Fibroblast of the conjunctiva (primary cell): ENCODE measurements at places on chromosomes 13 and 19.

GRCh38 chr13:22596171-22596863 lies 584.5 kb upstream of the SGCG start:
- no peak for DNase-seq

GRCh38 chr13:99381766-99382165 lies 74.6 kb upstream of the GPR183 start:
- DNase-seq, result no peak

GRCh38 chr13:26557393-26558073 lies at the start of gene WASF3:
TSS of gene WASF3 (plus strand) at chr13:26557683. CDS start at chr13:26642271, 84,588 bp downstream.
- DNase-seq, result peak; percentile 86

GRCh38 chr13:98141509-98142379 lies 1.1 kb upstream of the FARP1 start:
- no peak for DNase-seq

DNA sequence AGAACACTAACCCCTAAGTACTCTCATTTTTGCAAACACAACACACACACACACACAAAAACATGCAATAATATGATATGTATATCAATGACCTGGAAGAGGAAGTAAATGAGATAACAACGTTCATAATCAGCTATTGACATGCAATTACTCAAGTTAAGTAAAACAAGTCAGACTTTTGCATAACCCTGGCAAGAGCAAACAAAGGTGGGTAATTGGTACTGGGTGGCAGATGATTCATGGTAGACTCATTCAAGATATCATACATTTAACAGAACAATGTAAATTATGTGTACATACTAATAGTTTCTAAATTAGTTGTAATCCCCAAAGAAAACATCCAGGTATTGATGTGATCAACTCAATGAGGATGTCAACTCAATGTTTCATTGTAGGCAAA lies 508.8 kb downstream of the DACH1 start:
- no peak for DNase-seq

DNA sequence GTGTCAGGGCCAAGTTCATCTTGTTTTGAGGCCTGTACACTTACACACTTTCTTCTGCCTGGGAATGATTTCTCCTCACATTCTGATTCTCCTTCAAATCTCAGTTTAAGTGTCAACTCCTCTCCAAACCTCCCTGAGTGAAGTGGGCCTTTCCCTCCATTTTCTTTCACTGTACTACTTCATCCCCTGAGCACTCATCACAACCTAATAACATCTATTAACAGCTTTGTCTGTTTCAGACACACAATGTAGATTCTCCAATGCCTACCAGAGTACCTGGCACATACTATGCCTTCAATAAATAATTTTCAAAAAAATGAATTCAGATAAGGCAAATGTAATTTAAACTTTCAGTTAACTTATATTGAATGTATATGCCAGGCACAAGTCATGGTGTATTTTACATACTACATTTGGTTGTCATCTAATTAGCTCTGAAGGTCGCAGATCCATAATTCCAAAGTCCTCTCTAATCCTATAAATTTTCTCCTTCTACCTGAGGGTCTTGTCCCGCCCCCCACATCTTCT lies 357 bp upstream of the COG6 start:
- no peak for DNase-seq

- DNase-seq, result no peak
Measured at GRCh38 chr13:78589206-78589605, 14.1 kb downstream of the POU4F1 start.

DNA sequence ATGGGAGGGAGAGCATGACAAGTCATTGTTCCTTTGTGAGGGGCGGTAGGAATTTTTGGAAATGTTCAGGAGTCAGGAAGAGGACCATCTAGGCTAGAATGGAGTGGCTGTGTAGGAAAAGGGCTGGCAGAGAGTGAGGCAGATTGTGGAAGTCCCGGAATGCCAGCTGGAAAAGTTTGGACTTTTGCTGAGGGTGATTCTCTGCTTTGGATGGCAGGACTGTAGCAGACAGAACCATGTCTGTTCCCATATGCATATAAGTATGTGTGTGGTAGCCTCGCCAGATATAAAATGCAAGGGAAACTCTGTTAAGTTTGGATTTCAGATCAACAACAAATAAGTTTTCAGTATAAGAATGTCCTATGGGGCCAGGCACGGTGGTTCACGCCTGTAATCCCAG lies 112.1 kb downstream of the DNAJC15 start:
- no peak for DNase-seq

DNA sequence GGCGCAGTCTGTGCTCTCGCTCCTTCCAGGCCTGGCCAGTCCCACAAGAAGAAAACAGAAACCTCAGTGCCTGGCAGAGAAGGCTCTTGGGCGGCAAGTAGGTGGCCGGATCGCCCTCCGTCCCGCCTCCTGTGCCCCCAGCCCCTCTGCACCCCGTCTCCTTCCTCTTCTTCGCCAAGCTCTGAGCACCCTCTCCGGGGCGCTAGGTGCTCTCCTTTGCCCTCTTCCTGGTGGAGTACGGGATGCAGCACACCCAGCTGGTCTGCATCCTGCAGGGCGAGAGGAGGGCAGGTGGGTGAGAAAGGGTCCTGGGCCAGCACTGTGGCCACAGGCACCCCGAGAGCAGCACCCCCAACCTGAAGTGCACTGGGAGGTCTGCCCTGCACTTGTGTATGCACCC lies 17.3 kb downstream of the C13orf46 start:
- DNase-seq, result no peak

DNA sequence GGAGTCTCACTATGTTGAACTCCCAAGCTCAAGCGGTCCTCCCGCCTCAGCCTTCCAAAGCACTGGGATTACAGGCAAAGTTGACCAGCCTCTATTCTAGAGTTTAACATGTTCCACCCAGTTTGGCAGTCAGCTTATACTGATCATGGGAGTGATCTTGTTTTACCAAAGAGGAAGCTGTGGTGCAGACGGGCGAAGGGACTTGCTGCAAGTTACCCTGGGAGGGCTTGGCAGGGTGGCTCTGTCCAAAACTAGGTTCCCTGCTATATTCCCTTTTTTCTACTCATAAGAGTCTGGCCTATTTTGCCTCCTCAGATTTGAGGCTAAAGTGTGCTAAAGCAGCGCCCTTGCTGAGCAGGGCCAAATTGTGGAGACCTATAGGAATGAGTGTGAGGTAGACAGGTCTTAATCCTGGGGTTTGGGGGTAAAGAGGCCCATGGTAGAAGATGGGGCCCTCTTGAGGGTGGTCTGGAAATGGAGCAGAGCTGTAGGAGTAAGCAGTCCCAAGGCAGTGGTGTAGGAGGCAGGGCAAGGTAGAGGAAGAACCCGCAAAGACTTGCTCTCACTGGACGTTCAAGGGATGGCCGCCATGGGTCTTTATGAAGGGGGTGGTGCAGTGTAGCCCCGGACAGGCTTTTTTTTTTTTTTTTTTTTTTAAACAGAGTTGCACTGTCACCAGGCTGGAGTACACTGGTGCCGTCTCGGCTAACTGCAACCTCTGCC lies 3.3 kb downstream of the RPS19 start:
- no peak for DNase-seq

DNA sequence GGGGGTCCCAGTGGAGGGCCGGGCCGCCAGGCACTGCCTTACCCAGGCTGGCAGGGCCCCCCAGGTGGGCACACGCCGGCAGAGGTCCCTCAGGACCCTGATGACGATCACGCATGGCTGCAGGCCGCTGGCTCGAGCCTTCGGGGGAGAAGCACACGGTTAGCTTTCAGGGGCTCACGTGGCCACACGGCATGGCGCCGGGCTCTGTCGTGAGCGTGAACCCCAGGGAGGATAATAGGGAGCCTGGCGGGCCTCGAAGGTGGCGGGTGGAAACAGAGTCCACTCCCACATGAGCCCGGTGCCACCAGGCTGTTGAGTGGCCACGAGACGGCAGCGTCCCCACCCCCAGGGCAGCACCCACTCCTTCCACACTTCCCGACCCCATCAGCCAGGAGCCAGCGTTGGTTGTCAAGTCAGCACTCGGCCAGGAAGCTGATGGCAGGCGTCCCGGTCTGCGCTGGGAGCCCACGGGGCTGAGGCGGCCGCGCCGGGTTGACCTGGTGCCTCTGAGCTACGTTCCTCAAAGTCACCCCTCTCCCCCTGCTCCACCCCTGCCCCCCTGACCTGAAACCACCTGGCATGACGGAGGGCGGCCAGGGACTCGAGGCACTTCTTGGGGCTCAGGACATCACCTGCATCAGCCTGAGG lies 24.7 kb upstream of the MATK start:
- no peak for DNase-seq

DNA sequence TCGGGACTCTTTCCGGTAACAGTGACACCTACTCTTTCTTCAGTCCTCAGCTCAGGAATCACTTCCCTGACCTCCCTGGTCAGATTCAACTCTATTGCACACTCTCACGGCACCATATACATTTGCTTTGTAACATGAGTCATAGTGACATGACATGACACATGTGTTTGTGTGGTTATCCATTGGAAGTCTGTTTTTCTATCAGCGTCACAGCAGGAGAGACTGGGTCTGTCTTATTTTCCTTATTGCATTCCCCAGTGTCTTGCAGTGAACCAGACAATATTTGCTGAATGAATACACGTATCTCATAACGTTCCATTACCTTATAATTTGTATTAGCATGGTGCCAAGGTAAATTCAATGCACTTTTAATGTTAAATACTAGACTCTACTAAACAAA lies 102.0 kb downstream of the DCLK1 start:
- no peak for DNase-seq

DNA sequence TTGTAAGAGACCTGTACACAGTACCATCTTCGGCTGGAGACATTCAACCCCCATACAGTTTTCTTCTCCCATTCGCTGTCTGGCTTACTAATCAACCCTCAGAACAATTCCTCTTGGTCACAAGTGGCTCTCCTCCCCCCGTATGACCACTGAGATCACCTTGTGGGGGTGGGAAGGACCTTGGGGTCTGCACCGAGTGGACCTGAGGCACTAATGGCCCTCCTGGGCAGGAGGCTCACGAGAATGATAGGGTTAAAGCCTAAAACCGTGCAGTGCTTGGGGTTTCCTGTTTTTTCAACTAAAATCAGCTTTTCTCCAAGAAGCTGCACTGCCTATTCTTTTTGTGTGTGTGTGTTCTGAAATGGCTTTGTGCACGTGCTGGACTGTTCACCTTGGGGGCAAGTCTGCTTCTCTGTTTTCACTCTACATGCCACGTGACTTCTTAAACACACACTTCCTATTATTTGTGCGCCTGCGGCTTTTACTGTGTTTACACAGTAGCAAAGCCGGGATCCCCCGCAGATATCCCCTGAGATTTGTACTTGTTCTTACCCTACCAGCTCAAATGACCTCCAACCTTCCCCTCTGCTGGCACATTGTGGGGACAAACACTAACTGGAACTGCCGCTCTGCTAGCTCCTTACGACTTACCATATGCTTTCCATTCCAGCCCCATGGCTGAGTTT lies 12.3 kb downstream of the RBM26 start:
- DNase-seq, result no peak

GRCh38 chr19:51418707-51419106 lies 1.3 kb upstream of the SIGLEC10 start:
- no peak for DNase-seq

DNA sequence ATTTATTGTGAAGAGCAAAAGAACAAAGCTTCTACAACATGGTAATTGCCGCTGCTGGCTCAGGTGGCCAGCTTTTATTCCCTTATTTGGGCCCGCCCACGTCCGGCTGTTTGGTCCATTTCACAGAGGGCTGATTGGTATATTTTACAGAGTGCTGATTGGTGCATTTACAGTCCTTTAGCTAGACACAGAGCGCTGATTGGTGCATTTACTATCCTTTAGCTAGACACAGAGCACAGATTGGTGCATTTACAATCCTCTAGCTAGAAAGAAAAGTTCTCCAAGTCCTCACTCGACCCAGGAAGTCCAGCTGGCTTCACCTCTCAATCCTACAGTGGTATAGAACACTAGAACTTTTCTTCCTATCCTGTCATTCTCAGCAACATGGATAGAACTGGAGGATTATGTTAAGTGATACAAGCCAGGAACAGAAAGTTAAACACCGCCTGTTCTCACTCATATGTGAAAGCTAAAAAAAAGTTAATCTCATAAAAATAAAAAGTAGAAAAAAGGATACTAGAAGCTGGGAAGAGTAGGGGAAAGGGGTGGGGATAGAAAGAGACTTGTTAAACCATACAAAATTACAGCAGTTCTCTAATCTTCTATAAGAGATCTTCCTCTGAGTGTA lies 33.6 kb upstream of the FARP1 start:
- no peak for DNase-seq

- no peak for DNase-seq
Measured at GRCh38 chr19:41398050-41398418, 416 bp downstream of the BCKDHA start.

DNA sequence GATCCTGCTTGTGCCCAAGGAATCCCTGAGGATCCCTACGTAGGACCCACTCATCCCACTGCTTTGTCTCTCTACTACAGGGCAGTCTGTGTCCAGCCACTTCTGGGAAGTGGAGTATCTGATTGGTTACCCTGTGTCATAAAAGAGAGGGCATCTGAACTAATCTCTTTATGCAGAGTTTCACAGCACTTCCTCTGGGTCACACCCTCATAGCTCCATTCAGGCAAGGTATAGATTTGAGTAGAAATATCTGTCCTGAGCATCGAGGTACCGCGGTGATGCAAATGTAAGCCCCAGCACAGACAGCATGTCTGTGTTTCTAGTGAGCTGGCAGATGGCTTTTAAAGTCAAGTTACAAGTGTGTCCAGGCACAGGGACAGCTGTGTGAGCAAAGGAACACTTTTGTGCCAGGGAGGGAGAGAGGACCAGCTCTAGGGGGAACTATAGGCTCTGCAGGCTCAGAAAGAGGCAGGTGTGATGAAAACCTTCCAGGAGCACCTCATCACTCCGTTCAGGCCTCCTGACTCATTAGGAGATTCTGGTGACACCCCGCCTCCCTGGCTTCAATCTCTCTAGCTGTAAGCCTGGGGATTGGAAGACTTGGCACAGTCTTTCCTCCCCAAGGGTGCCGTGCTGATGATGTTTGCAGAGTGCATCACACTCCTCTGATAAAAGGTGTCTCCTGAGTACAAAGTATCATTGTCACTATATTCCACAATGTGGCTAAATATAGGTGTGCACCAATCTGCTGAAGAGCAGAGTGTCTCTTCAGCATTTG lies 84.3 kb upstream of the UBL3 start:
- DNase-seq, result no peak

- no peak for DNase-seq
Measured at GRCh38 chr19:5804516-5805461, at the start of gene NRTN. TSS of gene NRTN (plus strand) at chr19:5805067. CDS start at chr19:5824166, 19,099 bp downstream.

- DNase-seq, result no peak
Measured at GRCh38 chr13:75643693-75644092, 7.6 kb downstream of the LMO7 start.

- no peak for DNase-seq
Measured at GRCh38 chr19:17671906-17672305, 16.2 kb downstream of the UNC13A start.

- DNase-seq, result no peak
Measured at GRCh38 chr19:51686171-51686570, 7.0 kb upstream of the SPACA6 start.
